ENCODE measurements at places on chromosomes 7 and 10.
A peak's percentile ranks its signal among the peaks of the same experiment; 100 is the strongest.

- no peak for DNase-seq
Measured at GRCh38 chr10:68047554-68048327, 27.3 kb downstream of the HERC4 start.

DNA sequence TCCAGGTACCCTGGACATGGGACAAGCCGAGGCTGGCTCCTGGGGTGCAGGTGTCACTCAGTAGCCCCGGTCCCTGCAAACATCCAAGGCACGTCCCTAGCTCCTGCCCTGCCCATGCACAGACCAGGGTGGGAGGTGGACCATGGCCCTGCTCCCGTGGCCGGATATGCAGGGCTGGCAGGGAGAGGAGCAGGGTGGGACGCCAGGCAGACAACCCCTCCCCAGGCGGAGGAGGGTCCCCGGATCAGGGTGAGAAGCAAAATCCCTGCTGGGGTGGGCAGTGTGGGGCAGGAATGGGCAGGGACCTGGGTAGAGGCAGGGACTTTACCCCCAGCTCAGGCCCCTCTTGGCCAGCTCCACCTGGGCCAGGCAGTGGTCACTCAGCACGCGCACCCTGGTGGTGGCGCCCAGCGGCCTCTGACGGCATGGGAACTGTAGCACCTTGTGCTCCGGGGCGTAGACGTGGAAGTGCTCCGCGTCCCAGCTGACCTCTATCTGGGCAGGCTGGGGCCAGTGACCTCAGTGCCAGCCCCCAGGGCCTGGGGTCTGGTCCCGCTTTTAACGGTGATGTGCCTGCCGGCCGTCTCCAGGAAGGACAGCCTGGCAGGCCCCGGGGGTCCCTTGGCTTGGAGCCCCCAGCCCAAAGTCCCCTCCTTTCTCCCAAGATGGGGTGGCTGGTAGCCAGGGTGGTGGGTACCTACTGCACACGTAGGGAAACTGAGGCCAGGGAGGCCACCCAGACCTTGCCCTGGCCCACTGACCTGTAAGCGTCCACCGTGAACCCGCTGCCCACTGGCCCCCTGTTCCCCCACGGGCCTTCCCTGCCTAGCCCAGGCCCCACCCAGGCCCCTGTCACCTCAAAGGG is 1.2 kb downstream of the GRIFIN start:
- peak; percentile 72 for DNase-seq

DNA sequence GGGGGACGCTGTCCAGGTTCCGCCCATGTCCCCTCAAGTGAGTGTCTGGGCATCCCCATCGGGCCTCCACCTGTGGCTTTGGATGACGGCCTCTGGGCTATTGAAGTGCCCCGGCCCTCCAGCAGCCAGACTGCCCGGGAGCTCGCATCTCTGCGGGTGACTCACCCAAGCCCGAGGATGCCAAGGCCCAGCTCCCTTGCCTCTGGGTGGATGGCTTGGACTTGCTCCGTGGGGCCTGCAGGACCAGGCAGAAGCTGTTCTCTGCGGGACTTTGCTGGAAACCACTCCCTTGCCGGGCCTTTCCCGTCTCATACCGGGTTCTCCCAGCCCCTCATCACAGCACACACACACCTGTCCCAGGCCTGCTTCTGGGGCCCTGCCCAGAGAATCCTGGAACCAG is 22.4 kb downstream of the DPYSL4 start:
- no peak for DNase-seq

DNA sequence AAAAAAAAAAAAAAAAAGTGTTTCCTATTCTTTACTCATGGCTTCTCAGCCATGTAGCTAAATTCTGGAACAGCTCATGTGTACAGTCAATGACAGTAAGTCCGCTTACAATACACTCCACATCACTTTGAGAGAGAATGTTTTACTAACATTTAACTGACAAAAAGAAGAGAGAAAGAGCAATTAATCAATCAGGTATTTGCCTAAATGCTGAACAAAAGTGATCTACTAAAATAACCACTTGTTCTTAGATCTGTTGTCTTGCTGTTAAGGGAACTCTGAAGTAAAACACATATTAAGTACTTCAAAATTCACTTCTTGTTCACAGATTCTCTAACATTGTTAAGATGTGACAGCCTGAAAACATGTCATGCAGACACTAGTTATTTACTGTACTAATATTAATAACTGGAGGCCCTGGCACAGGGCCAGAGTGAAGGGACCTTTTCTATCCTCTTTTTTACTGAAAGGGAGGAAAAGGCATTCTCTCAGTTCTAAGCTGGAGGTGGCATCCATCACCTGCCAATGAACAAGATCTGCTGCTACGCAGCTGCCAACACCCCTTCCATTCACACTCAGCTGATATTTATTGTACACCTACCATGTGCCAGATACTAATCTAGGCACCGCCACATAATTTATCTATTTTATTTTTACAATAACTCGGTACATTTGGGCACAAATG is 72.6 kb downstream of the AHR start:
- no peak for DNase-seq

DNA sequence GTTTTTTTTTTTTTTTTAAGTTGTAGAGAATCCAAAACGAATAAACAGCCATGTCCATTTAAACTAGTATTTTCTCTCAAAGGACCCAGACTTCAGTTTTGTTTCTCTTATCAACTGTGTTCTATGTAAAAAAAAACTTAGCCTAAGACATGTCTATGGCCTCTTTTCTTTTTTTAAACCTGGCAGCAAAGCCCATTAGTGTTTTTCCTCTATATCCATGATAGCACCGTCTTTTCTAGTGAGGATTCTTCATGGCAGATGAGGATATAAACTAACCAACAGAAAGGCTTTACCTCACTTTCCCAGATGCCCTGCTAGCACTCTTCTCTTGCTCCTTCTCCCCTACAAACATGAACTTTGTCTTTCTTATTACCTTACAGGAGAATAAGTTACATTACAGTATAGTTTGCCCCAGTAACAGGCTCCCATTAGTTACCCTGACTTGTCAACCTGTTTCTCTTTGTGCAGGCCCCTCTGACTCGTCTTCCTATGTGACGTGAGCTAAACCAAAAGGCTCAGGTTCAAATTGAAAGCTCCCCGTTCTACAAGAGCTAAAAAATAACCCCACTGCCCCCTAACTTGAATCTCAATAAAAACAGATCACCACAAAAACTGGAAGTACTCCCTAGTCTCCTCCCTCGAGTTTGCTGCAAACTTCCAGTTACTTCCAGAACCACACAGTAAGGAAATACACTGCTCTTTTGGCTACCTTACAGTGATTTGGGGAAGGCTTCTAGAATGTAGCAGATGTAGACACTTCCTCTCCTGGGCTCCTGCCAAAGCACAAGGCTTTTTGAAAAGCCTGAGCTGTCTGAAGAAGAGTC is 20.1 kb downstream of the P4HA1 start:
- DNase-seq, result no peak

GRCh38 chr10:43258562-43259212 is 8.2 kb downstream of the RASGEF1A start:
- DNase-seq, result no peak

DNA sequence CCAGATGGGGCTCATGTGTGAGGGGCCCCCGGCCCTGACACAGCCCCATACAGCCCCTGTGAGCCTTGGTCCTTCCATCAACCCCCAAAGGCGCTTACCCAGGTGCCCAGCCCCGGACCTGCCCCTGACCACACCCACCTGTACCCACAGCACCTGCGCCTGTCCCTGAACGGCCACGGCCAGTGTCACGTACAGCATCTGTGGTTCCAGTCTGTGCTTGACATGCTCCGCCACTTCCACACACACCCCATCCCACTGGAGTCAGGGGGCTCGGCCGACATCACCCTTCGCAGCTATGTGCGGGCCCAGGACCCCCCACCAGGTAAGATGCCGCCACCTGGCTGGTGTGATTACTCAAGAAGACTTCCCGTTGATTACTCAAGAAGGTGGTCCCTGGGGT is 33.5 kb downstream of the SH2B2 start:
- DNase-seq, result no peak

DNA sequence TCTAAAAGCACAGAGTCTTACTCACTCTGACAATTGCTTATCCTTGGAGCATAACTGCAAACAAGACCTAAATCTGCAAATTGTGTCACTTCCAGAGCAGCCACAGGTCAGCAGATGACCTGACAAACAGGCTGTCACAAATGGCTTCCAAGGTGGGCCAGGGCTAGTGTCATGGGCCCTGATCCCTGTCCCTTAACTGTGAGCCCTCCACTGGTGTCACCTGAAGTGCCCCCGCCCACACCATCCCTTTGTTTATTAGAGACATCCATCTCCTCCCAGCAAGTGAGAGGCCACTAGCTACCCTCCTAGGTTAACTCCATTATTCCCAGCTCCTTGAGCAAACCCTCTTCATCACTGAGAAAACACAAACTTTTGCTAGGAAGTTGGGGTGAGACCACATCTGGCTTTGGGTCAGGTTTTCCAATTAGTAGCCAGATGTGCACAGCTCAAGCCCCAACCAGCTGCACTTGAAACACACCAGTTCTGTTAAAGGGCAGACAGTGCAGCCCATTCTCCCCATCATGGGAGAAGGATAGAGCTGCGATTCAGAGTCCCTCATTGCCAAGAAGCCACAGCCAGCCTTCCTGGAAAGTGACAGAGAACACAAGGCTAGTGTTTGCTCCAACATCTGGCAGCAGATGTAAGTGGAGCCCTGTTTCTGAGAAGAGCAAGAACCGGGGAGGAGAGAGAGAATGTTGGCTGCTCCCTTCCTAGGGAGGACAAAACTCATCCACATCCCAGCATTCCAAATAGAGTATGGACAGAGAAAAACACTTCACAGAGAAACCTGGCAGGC is 75.7 kb upstream of the NANOS1 start:
- DNase-seq, result no peak

GRCh38 chr10:57696641-57697040 is 571.1 kb downstream of the IPMK start:
- DNase-seq, result no peak

DNA sequence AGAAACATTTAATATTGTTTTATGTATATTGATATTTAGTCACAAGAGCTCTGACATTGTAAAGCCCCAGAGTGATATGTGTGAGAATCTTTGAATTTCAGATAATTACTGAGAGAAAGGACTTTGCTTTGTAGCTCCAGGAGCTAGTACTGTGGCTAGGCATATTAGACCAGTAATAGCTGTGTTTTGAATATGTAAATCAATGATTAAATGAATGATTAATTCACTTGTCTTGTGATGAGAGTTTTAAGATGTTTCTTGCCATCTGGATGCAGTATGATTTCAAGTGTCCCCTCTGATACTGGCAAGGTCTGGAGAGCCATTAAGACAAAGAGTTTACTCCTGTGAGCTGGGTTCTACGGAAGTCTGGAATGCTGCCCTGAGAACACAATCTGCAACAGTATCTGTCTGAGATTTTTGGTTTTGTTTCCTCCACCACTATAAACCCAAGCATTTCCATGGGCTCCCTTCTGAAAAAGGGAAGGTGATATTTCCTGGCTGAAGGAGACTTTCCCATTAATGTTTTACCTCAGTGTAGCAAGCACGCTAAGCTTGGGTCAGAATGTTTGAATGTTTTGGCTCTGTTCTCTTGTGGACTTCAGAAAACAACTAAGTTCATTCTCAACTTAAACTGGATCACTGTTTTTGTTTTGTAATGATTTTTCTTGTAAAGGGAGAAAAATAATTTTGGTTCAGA is 61.3 kb upstream of the BICC1 start:
- no peak for DNase-seq

- no peak for DNase-seq
Measured at GRCh38 chr10:129385600-129385999, 81.4 kb upstream of the MGMT start.

- no peak for DNase-seq
Measured at GRCh38 chr10:48477141-48477540, 127.7 kb downstream of the ARHGAP22 start.

GRCh38 chr7:44377681-44378421 is 52.5 kb upstream of the CAMK2B start:
- no peak for DNase-seq

DNA sequence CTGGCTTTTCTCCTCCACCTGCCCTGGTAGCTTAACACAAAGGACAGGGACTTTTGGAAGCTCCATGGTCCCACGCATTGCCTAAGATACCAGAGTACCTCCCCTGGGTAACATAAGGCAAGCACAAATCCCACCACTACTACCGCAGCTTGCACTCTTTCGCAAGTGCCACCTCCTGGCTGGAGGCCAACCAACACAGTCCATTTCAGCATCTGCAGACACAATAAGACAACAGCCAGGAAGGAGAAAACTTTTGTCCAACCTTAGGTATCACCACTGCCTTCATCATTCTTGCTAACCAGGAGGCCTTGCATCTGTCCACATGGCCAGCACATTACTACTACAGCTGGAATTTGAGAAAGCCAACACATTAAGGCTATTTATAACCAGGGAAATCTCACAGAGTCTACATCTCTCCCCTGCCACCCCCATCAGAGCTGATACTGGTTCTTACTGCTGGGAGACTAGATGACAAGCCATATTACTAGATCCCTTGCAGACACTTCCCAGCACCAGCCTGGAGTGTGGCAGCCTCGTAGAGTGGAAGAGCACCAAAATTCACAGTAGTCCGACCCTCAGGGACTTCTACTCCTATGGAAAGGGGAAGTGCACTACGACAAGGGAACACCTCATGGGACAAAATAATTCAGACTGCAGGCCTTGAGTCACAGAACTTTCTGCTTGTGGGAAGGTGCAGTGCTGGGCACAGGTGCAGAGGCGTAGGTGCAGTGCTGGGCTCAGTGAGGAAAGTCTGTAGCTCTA is 39.8 kb upstream of the CDK13 start:
- no peak for DNase-seq

DNA sequence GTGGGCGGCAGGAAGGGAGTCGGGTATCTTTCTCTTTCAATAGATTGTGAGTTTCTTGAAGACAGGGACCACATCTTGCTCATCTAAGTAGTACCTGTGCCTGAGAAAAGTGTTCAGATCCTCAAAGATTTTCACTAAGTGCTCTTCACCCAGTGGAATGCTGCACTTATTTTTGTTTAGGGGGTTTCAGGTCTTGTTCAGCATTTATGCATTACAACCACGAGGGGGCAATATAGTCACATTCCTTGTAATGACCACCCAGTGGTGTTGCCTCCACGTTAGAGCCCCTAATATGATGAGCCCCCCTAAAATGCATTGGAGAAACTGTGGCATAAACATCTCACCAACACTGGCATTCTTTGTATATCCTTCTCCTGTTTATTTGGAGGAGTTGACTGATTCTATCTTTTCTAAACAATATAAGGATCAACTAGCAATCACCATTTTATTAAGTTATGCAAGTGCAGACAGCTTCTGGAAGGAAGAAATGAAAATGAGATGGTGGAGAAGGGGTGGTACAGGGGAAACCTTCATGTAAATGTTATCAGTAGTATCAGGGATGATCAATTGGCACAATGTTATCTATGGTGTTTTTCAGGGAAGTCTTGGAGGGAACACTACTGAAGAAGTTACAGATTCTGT is 3.1 kb upstream of the PAPSS2 start:
- DNase-seq, result peak; percentile 48

Measured in HuH-7.5 (cell line).